ENCODE measurements at places on chromosomes 7 and 10.

- no peak for DNase-seq
Observed at GRCh38 chr7:139906879-139907278, 77.8 kb downstream of the TBXAS1 start.

- DNase-seq = no peak
Observed at GRCh38 chr7:96495751-96496216, 173.9 kb upstream of the SLC25A13 start.

DNA sequence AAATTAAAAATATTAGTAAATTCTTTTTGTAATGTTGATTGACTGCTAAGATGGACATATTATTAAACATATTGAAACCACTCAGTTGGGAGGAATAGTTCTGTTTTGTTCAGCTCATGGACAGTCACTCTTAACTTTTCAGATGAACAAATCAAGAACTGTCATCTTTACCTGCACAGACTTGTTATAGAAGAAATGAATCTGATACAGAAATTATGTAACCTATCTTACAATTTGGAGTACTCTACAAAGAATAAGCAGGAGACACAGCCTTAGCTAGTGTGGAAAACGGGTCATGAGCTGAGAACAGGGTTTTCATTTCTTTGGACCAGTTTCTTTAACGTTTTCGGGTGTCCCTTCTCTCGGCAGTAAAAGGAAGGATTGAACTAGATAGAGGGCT lies 1.2 kb upstream of the ANLN start:
- DNase-seq = no peak

- DNase-seq = no peak
Observed at GRCh38 chr10:5895804-5896203, 5.8 kb downstream of the FBH1 start.

GRCh38 chr7:127955051-127955531 lies 76.1 kb downstream of the LRRC4 start:
- DNase-seq = no peak

GRCh38 chr10:5079306-5079830 lies 14.8 kb upstream of the AKR1C3 start:
- no peak for DNase-seq

DNA sequence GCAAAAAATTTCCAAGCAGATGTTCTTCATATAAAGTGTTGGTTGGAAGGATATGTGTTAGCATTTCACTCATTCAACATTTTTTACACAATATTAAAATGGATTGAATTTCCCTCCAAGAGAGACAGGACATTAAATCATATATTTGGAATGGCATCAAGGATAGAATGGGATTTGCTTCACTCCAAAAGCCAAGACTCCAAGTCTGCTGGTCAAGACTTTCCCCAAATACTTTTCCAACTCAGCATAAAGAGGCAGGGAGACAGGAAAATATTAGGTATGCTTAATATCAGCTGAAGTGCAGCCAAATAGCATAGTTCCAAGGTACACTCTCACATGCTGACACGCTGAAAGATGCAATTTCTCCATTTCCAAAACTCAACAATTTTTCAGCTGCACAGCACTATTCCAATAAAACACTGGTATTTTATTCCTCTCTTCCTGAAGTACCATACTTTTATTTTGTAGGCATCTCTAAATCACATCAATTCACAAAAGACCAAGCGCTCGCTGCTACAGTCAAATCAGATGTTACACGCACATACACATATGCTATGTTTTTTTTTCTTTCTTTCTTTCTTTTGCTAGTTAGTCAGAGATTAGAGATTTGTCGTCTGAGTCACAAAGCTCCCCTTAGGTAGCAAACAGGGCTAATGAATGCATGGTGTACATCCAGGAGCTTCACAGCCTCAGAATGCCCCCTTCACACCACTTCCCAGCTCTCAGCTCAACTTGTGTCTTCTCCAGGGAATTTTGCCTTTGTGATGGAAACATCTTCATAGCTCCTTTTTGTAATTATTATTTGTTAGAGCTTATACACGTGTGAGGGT lies 1033.8 kb upstream of the AUTS2 start:
- DNase-seq = peak; percentile 10

GRCh38 chr7:107938456-107939250 lies 47.7 kb downstream of the DLD start:
- no peak for DNase-seq

- no peak for DNase-seq
Observed at GRCh38 chr7:409339-410281, 110.0 kb downstream of the PDGFA start.

DNA sequence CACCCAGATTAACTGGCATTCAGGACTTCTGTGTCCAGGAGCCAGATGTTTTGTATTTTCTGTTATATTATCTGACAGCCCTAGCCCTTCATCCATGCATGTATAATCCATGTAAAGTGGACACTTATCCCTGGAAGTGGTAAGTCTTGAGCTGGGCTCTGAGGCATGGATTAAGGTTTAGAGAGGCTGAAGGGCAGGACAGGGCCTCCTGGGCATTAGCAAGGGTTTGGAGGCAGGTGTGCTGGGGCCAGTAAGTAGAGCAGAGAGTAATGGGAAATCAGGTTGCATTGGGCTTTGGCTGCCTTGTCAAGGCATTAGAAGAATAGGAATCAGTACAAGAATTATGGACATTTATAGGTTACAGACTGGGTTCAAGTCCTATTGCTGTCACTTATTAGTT lies 138.0 kb downstream of the DYNC1I1 start:
- no peak for DNase-seq

GRCh38 chr10:79979976-79980687 lies 31.2 kb upstream of the SFTPD start:
- DNase-seq = no peak

GRCh38 chr7:114209968-114210367 lies 204.6 kb upstream of the FOXP2 start:
- DNase-seq = no peak

DNA sequence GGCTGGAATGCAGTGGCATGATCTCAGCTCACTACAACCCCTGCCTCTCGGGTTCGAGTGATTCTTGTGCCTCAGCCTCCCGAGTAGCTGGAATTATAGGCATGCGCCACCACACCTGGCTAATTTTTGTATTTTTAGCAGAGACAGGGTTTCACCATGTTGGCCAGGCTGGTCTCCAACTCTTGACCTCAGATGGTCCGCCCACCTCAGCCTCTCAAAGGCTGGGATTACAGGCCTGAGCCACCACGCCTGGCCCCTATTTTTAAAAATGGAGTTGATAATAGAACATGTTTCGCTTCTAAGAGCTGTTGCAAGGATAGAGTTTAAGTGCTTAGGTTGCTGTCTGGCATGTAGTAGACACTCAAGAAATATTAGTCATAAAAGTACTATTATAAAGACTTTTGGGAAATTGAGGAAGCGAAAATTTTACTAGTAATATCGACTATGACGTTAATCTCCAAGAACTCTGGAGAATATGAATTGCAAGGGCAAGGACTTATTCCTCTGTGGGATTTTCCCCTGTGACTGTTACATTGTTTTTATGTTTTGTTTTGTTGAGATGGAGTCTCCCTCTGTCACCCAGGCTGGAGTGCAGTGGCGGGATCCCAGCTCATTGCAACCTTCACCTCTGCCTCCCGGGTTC lies 7.9 kb downstream of the GTF2I start:
- no peak for DNase-seq

DNA sequence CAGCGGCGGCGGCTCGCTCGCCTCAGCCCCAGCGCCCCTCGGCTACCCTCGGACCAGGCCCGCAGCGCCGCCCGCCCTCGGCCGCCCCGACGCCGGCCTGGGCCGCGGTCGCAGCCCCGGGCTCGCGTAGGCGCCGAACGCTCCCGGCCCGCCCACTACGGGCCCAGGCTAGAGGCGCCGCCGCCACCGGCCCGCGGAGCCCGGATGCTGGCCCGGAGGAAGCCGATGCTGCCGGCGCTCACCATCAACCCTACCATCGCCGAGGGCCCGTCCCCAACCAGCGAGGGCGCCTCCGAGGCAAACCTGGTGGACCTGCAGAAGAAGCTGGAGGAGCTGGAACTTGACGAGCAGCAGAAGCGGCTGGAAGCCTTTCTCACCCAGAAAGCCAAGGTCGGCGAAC lies 18.2 kb upstream of the TSPAN33 start:
- no peak for DNase-seq

DNA sequence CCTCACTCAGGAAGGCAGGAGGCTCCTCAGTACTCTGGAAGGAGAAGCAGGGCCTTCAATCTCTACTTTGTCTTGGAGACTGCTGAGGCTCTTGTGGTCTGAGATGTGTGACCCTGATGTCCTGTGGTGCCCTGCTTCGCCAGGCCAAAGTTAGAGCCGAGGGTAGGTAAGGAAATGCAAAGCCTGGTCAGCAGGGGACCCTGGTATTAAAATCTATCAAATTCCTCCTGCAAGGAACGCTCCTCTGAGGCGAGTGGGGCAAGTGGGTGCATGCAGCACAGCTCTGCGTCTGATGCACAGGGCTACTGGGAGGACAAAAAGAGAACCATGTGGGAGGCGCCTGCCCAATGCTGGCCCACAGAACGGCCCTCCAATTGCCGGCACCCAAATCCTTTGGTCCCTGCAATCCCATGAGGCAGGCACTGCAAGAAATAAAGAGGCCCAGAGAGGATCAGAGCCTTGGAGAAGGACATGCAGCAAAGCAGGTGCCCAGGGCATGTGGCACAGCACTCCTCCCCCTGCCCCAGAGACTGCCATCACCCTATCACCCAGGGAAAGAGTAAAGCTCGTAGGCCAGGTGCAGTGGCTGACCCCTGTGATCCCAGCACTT lies 23.1 kb upstream of the ZMIZ1 start:
- DNase-seq = no peak

DNA sequence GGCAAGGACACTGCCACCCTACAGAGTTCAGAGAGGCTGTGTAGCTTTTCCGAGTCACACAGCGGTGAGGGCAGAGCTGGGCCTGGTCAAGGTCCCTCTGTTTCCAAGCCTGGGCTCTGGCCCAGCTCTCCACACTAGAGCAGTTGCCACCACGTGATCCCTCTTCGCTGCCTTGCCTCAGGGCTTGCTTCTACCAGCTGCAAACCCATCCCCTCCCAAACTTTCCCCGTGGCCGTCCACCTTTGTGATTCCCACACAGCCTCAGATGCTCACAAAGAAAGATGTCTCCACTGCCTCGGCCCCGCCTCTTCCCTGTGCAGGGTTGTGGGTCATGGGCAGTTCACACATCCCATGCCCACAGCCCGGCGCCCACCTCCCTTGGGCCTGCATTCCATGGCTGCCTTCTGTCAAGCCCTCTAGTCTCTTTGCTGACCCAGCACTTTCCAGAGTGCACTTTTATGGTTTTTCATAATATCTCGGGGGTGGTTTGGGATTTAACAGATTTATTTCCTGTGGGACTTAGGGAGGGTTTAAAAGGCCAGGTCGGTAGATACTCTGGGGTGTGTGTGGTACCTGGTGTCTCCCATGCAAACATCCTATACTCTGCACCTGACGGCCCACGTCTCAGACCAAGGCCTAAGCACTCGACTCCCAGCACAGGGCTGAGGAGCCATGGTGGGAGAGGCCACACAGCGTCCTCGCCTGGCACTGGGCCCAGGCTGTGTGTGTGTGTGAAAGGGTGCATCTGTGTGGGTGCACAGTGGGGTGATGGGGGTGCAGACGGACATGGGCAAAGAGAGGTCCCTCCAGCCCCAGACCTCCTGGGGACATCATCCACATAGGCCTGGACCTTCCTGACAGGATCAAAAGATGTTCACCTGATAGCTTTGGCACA lies 59.6 kb downstream of the PKD1L1 start:
- DNase-seq = no peak

DNA sequence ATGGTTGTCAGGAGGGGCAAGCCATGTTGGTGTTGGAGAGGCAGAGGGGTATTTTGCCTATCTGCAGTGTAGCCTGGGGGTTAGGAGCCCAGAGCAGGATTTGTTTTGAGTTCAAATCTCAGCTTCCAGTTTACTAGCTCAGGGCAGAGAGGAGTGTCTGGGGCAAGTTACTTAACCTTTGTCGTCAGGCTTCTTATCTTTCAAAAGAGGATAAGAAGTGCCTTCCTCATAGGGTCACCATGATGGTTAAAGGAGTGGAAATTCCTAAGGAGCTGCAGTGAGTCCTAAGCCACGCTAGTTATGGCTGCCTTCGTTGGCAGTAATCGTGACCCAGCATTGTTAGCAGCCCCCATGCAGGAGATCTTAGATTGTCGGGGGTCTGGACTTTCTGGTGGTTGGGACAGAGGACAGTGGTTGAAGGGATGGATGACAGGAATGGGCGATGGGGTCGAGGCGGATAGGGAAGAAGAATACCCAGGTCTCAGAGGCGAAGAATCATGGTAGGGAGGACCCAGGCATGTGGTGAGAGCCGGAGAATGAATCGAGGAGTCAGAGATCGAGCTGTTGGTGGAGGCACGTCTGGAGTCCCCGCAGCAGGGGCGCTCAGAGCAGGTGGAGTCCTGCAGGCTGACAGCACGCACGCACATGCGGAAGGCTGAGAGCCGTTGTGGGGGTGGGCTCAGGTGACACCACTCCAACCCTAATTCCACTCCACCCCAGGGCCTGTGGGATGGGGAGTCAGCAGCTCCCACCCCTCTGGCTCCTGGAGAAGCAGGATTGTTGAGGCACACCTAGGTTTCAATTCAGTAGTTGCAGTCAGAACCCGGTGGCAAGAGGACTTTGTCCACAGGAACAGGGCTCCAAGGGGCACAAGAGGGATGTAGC lies 11.6 kb downstream of the ADCK2 start:
- no peak for DNase-seq

DNA sequence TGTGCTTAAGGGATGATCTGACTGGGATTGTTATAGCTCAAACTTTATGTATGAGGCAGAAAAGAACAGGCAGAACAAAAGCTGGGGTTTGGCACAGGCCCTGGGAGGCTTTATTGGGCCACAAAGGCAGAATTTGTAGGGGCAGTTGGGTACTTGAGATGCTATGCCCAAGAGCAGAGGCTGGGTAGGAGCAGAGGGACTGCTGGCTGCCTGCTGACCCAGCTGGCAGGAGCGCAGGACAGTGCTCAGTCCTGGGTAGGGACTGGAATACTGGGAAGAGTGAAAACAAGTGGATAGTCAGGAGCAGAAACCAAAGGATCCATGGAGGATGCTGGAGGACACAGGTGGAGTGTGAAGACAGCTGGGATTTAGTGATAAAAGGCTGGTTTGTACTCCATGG lies 75.7 kb downstream of the CCDC3 start:
- DNase-seq = no peak

DNA sequence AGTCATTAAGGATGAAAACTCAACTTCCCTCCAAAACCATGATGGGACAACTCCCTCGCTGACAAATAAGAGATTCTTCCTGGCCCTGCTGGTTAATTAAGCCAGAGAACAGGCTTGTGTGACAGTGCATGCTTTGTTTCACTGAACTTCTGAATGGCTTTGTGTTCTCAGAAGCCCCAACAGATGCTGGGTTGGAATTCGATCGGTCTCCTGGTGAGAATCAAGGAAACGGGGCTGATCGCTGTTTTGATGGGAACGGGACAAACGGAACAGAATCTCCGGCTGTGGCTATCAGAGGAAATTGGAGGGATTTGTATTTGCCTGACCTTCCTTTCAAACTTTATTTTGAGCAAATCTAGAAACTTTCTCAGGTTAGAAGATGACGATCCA lies 145.0 kb downstream of the RNF216 start:
- no peak for DNase-seq

- DNase-seq = no peak
Observed at GRCh38 chr7:26630361-26630760, 234.0 kb downstream of the SKAP2 start.

DNA sequence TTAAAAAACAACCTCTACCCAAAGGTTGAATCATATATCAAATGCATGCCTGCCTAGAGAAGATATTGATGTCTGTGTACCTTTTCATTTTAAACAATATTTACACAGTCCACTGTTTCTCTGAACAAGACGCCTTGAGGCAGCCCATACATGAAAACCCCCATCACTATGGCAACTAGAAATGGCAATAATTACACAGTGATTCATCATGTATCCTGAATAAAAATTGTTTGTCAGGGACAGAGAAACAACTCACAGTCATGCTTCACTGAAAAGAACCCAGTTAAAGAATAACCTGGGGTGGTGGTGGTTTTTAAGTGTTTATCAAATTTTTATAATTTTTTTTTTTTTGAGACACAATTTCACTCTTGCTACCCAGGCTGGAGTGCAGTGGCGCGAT lies 19.7 kb downstream of the DNAJC12 start:
- no peak for DNase-seq
